ENCODE measurements at places on chromosomes 7 and 10.

DNA sequence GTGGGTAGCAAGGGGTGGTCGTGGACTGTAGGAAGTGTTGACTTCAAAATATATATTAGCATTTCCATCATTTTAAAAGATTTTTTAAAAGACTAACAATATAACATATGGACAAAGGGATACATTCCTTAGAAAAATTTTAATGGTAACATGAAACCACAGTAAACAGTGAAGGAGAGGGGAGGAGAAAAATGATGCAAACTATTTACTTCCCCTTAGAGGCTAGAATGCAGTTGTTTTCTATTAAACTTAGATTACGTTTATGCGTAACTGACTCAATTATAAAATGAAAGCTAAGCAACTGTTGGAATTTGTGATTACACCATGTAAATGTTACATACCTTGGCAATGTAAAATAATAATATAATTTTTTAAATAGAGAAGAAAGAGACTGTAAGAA lies 41.3 kb downstream of the CALD1 start:
- no peak for DNase-seq

DNA sequence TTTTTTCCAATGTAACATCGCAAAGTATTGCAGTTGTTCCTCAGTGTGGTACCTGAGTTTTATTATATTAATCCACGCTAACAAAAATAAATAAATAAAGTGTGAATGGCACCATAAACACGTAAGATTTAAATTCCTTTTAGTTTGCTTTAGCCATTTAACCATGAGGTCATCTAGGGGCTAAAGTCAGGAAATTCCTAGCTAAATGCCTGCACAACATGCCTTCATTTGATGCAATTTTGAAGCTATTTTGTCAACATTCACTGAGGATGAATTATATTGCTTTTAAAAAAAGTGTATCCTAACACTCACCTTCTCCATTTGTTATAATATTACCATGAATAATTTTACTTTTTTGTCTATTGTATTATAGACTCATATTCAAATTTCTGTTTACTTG lies 714.4 kb downstream of the GATA3 start:
- DNase-seq, result no peak

DNA sequence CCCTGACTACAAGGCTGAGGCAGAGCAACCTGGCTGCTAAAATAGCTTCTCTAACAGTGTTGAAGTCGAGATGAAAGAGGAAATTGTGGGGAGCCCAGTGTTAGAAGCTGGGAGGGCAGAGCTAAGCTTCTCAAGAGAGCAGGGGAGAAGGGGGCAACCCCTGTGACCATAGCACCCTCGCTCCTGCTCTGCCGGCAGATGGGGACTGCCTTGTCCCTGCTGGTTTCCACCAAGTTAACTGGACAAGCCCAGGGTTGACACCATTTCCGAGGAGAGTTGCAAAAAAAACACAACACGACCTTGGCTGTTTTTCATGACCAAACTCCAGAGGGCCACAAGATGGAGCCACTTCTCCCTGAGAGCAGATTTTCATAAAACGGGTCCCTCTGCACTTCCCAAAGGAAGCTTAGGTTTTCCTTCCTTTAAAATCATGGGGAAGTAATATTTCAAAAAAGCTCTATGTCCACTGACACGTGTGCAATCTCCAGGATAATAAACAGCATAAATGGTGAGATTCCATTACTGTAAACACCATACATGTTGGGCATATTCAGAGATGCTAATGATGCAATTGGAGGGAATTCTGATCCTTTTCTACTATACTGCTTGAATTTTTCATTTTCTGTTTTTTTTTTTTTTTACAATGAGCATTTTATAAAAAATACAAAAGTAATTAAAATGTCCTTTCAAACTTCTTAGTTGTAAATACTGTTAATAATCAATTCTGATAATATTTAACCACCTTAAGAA lies 140.4 kb downstream of the PIP4K2A start:
- no peak for DNase-seq

- no peak for DNase-seq
Observed at GRCh38 chr10:29119374-29119773, 169.5 kb upstream of the LYZL1 start.

DNA sequence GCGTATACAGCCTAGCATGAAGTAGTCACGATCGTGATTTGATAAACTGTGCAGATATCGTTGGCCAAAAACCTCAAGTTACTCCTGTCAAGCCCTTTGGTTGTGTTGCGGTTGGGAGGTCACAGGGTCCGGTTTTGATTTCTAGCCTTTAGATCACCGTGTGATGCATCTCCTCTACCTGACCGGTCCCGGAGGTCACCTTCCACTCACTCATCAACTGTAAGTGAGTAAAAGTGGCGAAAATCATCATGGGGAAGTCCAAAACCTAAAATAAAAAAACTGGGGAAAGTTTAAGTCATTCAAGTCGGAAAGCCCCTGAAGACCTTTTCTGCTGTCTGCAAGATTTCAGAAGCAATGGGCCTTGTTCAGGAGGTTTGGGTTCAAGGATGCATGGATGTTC lies 62.8 kb downstream of the ADARB2 start:
- DNase-seq, result no peak

DNA sequence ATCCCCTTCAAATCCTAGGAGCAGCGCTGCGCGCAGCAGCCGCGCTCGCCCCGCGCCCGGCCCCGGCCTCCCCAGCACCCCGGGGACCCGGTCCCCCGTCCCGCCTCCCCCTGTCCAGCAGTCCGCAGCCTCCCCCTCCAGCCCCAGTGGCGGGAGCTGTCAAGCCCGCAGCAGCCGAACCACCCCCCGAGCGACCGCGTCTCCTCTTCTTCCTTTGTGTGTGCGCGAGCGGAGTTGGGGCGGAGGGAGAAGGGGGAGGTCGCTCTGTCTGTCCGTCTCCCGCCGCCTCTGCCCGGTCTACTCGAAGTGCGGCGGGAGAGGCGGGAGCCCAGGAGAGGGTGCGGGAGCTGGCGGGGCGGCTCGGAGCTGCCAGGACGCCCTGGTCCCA lies 375 bp upstream of the CHN2 start:
- peak; percentile 48 for DNase-seq

GRCh38 chr10:86047588-86047987 lies 319.0 kb downstream of the GRID1 start:
- DNase-seq, result no peak

All from MG63 (cell line).